ENCODE measurements at places on chromosomes 2 and 18. TPM values are rescaled to one million over a fixed set of nuclear protein-coding genes. Genes with fewer than 3 reads are reported as not detected.

Gene CXCR4
- total RNA-seq = 72.6 TPM

- no peak for DNase-seq
- no peaks in the 10 kb centered on the region for H3K4me1 ChIP-seq
- no peak overlapping the region for H3K4me3 ChIP-seq
- H3K27ac ChIP-seq = no peak overlapping the region
- H3K27me3 ChIP-seq = no peaks in the 10 kb centered on the region
These were observed 1014.3 kb upstream of the CDH2 start for GRCh38 chr18:29191263-29191662.

GRCh38 chr2:217338306-217338916 is 478.5 kb upstream of the TNP1 start:
- H3K4me1 ChIP-seq = no peaks in the 10 kb centered on the region
- H3K36me3 ChIP-seq = no peaks in the 10 kb centered on the region
- H3K27ac ChIP-seq = no peak overlapping the region
- no peak overlapping the region for H3K4me3 ChIP-seq
- no peaks in the 10 kb centered on the region for H3K27me3 ChIP-seq

Gene VAMP8
- total RNA-seq = 102 TPM

DNA sequence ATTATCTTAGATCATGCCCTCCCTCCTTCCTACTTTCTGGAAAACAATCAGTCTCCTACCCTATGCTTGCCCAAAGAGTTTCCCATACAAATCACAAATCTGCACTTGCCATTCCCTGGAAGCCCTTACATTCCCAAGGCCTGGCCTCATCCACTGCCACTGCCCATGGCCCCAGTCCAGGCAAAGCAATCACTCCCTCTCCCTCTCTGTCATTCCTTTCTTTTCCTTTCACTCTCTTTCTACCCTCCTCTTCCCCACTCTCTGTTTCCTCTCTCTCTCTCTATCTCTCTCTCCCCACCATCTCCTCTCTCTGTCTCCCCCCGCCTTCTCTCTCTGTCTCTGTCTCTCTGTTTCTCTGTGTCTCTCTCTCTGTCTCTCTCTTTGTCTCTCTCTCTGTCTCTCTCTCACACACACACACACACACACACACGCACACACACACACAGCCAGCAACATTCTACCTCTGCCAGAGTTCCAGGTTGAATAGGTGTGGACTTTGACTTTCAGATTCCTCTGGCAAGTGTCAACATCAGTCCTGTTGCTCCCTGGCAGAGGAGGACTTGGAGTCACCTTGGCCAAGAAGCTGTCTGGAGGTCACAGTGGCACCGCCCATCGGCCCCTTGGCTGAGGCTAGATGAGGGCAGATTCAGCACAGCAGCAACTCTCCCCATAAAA is 43.7 kb upstream of the NAT8 start:
- H3K36me3 ChIP-seq = peaks cover 2% of the 10 kb centered on the region
- no peak for DNase-seq
- H3K4me1 ChIP-seq = no peaks in the 10 kb centered on the region
- no peak overlapping the region for H3K4me3 ChIP-seq
- H3K27ac ChIP-seq = no peak overlapping the region

Gene CCDC74B
- 4.1 TPM for total RNA-seq

DNA sequence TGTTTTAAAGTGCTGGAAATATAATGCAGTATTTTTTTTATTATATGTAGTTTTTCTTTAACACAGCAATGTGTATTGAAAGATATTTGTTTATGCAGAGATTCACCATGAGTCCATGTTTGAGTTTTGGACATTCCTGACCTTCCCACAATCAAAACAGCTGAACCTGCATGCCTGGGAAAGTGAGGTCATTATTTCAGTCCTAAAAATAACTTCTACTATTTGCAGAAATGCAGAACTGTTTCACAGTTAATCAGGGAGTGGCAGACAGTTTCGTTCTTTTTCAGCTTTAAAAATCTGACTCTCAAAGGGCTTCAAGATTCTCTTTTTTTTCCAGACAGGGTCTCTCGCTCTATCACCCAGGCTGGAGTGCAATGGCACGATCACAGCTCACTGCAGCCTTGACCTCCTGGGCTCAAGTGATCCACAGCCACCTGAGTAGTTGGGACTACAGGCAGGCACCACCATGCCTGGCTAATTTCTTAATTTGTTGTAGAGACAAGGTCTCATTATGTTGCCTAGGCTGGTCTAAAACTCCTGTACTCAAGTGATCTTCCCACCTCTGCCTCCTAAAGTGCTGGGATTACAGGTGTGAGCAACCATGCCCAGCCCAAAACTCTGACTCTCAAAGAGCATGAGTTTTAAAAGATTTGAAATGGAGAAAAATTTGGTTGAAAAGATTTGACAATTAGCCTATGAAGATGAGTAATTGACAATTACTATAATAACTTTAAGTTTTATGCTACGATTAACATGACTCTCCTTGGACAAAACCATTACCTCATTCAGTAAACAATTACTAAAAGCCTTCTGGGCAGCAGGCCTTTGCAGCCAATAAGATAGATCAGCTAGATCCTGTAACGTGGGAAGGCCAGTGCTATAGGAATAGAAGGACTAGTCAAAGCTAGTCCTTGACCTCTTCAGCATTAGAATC is 5.0 kb upstream of the MYL12B start:
- DNase-seq = no peak
- H3K27me3 ChIP-seq = no peaks in the 10 kb centered on the region
- peaks cover 43% of the 10 kb centered on the region for H3K36me3 ChIP-seq
- H3K4me1 ChIP-seq = peaks cover 75% of the 10 kb centered on the region

- no peak overlapping the region for H3K4me3 ChIP-seq
- H3K27me3 ChIP-seq = peaks cover 5% of the 10 kb centered on the region
- peaks cover 57% of the 10 kb centered on the region for H3K4me1 ChIP-seq
- H3K36me3 ChIP-seq = no peaks in the 10 kb centered on the region
- DNase-seq = no peak
These were observed 2.2 kb downstream of the SLC40A1 start for GRCh38 chr2:189578272-189578950.

- no peaks in the 10 kb centered on the region for H3K4me1 ChIP-seq
- H3K4me3 ChIP-seq = no peak overlapping the region
- H3K27me3 ChIP-seq = peaks cover 8% of the 10 kb centered on the region
- no peak overlapping the region for H3K27ac ChIP-seq
- no peaks in the 10 kb centered on the region for H3K36me3 ChIP-seq
- no peak for DNase-seq
These were observed 74.2 kb downstream of the LYPD6B start for GRCh38 chr2:149112713-149113112.

GRCh38 chr2:122753336-122753735 is 997.9 kb downstream of the TSN start:
- H3K27me3 ChIP-seq = no peaks in the 10 kb centered on the region
- H3K4me3 ChIP-seq = no peak overlapping the region
- H3K27ac ChIP-seq = no peak overlapping the region
- no peaks in the 10 kb centered on the region for H3K4me1 ChIP-seq
- no peak for DNase-seq

DNA sequence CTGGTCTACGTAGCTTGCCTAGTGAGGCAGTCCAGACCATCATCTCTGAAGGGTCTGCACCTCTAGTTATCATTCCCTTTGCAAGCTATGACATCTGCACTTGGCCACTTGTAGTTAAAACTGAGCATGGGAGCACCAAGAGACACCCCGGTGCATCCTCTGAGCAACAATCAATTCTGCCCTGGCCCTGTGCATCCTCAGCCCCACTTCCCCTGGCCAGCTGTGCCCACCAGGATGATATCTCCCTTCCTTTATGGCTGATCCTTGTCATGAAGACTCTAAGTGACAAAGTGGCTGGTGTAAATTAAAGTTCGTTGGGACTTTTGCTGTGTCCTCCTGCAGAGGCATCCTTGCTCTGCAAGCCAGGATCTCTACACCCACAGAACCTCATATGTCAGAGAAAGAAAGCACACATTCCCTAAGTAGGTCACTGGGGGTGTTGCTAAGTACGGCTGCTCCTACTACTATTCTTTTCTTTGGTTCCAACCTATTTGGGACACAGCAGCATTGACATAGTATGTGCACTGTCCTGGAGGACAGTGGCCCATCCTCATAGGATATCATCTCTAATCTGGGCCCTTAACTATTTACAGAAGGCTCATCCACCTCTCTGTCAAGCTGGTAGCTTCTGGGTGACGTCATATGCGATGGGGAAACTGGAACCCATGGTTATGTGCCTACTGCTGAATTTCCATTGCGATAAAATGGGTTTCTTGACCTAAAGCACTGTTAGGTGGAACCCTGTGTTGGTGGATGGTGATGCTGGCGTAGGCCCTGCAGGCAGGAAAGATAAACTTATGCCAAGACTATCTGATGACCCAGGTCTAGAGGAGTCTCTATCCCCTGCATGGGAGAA is 384.3 kb upstream of the ID2 start:
- H3K4me3 ChIP-seq = no peak overlapping the region
- H3K36me3 ChIP-seq = no peaks in the 10 kb centered on the region
- peaks cover 26% of the 10 kb centered on the region for H3K4me1 ChIP-seq

All from activated naive CD4-positive, alpha-beta T cell treated with anti-CD3 and anti-CD28 coated beads for 36 hours (primary cell).